GOT3 (cell line): ENCODE measurements at places on chromosomes 12 and 14.

DNA sequence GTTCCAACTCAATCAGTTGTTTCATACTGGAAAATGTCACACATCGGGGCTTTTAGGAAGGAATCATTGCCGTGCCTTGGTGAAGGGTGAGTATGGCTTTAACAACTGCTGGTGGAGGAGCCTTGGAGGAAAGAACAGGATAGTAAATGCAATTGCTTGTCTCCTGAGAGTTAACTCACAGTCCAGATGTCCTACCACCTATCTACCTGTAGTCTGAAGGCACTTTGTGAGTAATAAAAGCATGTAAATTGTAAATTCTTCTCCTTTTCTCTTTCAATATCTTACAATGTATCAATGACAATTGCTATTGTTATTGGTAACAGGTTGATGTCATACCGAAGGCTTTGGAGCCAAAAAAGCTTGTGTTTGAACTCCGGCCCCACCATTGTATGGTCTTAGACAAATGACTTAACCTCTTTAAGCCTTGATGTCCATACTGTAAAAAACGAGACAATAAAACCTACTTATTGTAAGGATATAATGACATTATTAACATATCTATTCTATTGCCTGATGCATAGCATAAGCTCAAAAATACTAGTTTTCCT lies 397.4 kb downstream of the ADAMTS20 start:
- DNase-seq = no peak

DNA sequence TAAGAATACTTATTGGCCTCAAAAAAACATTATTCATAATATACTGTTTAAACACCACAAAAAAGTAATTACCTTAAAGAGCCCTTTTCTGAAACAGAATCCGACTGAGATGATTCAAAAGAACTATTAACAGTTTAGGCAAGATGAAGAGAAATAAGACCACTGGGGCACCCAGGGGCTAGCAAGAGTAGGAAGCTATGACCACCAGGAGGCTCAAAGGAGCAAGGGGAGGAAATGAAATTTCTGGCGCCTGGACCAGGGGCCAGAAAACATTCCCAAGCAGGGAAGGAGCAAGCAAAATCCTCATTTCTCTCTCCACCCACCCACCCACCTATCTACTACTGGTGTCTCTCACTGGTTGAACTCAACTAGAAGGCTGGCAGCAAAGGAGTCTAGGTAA lies 6.3 kb upstream of the DCAF4 start:
- DNase-seq = no peak

GRCh38 chr12:97246368-97246767 lies 216.2 kb upstream of the RMST start:
- no peak for DNase-seq

DNA sequence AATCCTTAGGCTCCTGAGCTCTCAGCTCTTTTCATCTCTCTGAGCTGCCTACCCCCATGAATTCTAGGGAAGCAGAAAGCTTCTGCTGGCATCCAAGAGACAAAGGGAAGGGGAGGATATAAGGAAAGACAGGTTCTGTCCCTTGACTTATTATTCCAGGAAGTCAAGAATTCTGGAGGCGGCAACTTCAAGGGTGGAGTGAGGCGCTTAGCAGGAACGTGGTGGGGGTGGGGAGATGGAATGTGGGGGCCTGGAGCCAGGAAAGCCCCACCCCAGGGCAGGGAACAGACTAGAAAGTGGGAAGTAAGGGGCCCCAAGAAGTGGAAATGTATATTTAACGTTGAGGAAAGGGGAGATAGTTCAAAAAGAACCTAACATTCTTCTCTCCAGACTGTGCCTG lies 1.4 kb downstream of the CALCOCO1 start:
- DNase-seq = no peak

GRCh38 chr14:88798156-88798555 lies 5.4 kb upstream of the EML5 start:
- no peak for DNase-seq

DNA sequence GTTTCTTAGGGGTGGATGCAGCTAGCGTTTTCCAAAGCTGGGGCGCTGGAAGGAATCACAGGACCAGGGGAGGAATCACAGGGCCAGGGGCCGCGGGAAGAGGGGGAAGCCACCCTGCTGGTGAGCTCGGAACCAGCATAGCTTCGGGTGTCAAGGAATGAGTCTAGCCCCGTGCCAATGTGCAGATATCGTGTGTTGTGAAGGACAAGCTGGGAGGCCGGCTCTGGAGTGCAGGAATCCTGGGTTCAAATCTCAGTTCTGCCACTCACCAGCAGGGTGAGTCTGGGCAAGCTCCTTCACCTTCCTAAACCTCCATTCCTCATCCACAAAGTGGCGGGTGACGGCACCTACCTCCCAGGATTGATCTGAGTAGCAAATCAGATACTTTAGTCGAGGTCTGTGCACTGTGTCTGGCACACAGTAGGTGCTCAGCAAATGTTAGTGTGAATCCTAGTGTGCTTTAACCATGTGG lies 53.6 kb upstream of the RIN3 start:
- DNase-seq = no peak

DNA sequence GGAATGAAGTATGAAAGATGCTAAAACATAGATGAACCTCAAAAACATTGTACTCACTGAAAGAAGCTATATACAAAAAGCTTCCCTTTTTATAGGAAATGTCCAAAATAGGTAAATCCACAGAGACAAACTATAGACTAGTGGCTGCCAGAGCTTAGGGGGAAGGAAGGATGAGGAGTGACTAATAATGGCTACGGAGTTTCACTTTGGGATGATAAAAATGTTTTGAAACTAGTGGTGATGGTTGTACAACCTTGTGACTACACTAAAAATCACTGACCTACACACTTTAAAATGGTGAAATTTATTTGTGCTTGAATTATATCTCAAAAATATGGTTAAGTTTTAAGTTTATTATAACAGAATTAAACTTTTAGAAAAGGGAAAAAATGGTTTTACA lies 37.1 kb upstream of the AMN1 start:
- DNase-seq = no peak

DNA sequence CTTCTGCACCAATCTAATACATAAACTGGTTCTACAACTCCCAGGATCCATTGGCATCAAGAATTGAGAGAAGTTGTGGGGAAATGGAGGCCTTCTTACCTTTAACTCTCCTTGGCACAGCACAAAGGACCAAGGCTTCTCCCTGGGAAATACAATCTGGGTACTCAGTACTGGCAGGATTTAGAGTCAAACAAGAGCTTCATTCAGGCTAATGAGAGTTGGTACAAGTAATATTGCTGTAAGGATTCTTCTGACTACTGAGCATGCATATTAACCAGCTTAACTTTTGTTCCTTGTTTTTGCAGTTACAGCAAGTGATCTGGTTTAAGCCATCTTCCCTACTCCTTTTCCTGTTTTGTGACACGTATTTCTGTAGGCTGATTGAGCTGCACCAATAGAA lies 76.2 kb upstream of the FERMT2 start:
- no peak for DNase-seq
